ENCODE measurements at places on chromosomes 11 and 22.

DNA sequence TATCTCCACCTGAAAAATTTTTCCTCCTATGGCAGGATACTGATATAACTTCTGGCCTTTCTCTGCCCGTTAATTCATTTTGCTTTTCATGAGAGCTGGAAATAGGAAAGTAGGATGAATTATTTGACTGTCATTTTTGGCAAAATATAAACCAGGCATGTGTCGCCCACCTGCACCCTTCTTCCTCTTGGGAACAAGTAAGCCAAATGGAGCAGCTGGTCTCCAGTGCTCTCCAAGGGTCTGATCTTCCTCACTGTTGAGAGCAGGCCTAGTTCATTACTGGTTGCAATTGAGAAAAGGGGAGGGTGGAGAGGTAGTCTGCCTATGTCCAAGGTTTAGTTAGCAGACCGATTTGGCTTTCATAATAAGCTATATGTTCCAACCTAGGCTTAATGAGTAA is 582.2 kb downstream of the DLG2 start:
- no peak for DNase-seq

DNA sequence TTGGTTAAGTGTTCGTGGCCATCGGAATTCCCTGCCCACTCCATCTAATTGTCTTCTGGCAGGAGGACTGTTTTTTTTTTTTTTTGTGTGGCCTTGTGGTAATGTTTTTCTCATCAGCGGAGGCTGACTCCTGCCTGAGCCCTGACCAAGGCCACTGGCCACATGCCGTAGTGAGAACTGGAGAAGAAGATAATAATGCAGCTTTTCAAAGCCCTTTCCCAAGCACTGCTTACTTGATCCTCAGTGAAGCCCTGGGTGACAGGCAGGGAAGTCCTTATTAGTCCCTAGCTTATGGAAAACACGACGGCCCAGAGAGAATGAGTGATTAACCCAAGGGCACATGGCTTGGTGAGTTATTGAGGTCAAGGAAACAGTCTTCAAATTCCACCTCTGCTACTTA is 71.2 kb downstream of the ADM start:
- no peak for DNase-seq

GRCh38 chr11:20158597-20159257 is 1.5 kb downstream of the DBX1 start:
- DNase-seq = no peak

DNA sequence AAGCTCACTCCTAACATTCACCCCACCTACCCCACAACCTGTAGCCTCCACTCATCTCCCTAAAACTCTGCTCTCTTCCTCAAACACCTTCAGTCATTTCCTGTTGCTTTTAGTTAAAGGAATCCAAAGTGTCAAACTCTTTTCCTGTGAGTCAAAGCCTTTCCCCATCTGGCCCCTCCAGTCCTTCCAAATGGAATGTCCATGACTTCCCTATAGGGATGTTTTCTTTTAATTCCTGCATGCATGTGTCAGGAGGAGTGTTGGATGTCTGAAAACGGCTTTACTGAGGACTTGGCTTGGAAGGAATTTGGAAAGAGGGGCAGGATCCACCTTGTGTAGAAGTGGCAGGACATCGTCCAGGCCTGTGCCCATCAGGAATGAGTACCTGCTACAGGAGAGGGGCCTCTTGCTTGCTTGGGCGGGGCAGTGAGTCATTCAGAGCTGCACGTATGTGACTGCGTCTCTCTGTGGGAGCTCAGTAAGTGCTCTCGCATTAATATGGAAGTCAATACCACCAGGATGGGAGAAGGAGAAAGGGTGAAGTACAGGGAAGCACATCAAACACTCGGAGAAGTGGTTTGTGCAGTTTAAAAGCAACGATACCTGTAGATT is 491.9 kb downstream of the OPCML start:
- DNase-seq = no peak

- DNase-seq = no peak
Measured at GRCh38 chr11:23570828-23571227, 710.6 kb upstream of the CCDC179 start.

DNA sequence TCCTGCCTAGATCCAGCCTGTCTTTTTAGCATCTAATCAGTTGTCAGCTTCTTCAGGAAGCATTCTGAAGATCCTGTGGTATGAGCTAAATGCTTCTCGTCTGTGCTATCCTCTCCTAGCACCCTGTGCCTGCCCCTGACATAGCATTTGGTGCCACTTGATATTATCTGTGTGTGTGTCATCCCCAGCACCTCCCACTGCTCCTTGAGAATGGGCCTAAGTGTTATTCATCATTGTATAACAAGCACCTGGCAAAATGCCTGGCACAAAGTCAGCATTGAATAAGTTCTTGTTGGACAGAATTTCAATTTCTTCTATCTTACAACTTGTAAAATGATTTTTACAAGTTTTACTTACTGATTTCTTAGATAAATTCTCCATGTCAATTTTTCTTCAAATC is 28.1 kb upstream of the OLFML1 start:
- no peak for DNase-seq

DNA sequence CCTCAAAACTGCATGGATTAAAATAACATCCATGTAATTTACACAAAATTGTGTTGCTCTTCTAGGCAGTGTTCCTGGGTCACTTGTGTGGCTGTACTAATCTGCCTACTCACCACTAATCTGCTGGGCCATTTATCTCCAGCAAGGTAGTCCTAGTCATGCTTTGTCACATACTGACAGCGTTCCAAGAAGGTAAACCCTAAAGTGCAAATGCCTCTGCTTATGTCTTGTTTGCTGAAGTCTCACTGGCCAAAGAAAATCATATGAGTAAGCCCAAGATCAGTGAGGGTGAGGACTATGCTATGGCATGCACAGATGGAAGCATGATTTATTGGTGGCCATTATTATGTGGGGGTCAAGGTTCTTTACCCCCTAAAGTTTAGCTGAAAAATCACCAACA is 630.2 kb upstream of the LUZP2 start:
- no peak for DNase-seq

- peak; percentile 66 for DNase-seq
Measured at GRCh38 chr11:72040491-72041363, 39.6 kb downstream of the NUMA1 start.

DNA sequence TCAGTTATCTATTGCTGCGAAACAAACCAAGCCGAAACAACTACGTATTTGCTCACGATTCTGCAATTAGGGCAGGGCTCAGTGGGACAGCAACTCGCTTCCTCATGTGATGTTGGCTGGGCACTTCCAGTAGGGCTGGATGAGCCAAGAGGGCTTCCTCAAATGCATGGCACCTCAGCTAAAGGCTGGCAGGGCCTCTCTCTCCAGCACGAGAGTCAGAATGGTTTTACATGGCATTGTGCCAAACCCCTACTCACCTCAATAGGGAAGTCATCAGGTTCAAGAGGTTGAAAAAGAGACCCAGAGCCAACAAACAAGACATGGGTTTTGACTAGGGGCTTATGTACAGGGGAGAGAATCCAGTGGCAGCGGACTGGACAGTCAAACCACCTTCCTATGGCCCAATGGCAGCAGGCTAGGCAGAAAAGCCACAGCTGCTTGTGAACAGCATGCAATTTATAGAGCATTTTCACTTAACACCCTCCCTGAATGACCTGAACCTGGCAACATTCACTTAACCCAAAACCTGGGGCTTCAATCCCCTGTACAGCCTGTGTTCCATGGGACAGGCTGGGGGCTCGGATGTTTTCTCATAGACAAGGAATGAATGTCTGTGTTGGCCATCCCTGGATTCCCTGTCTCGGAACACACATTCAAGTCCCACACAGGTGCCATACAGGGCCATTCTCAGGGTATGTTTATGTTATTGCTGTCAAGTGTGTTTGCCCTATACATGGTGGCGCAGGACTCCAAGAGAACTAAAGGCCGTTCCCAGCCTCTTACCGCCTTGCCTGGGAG is 154.2 kb upstream of the NAV2 start:
- DNase-seq = no peak

GRCh38 chr22:36756031-36756430 is 19.9 kb downstream of the IFT27 start:
- no peak for DNase-seq

DNA sequence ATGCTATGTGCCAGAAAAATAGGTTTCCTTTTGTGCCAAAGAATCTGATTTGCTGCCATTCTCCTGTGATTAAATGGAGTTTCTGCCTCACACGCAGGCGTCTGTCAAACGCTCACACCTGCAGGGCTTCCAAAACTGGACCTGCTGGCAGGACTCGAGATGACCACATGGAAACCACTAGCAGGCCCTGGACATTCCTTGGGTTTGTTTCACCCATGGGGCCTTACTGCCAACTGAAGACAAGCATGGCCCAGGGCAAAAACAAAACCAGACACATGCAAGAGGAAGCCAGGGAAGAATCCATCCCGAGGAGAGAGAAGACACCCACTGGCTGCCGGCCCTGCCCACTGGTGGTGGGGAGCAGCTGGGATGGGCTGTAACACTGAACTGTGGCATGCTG is 55.9 kb upstream of the MN1 start:
- DNase-seq = no peak

DNA sequence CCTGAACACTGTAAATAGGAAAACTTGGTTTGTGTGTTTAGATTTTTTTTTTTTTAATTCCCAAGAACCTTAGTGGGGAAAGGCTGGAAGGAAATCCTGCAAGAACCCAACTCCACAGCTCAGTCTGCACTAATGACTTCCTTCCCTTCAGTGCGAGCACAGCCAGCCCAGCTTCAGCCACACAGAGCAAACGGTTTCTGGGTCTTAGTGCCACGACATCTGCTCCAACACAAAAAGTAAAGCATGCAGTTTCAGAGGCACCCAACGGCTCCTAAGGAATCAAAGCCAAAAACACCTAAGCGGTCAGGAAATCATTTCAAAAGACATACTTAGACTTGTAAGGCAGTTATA is 236.1 kb downstream of the TTC28 start:
- DNase-seq = peak; percentile 46
